ENCODE measurements at places on chromosomes 1 and 21.
A peak's percentile ranks its signal among the peaks of the same experiment; 100 is the strongest.

DNA sequence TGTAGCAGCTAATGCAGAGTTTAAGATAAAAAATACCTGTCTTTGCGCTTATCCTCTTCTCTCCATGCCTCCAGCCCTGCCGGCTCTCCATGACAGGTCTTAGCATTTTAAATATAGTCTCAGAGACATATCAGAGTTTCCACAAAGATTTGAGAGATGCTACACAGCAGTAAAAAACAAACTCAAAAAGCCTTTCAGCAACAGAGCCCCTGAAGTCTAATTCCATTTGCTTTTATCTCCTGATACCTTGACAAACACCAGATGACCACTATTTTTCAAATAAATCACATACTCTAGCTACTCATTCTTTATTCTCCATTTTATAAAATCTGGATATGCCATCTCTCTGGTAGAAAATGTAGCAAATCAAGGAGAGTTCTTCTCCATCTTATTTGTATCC is 79.5 kb upstream of the LRRC53 start:
- H3K36me3 ChIP-seq = no peaks in the 10 kb centered on the region
- no peak overlapping the region for H3K27ac ChIP-seq
- no peak for DNase-seq
- peaks cover 2% of the 10 kb centered on the region for H3K27me3 ChIP-seq
- H3K4me3 ChIP-seq = no peak overlapping the region

GRCh38 chr1:30405631-30406212 is 317.7 kb downstream of the MATN1 start:
- H3K27ac ChIP-seq = no peak overlapping the region
- DNase-seq = no peak
- no peaks in the 10 kb centered on the region for H3K4me1 ChIP-seq

DNA sequence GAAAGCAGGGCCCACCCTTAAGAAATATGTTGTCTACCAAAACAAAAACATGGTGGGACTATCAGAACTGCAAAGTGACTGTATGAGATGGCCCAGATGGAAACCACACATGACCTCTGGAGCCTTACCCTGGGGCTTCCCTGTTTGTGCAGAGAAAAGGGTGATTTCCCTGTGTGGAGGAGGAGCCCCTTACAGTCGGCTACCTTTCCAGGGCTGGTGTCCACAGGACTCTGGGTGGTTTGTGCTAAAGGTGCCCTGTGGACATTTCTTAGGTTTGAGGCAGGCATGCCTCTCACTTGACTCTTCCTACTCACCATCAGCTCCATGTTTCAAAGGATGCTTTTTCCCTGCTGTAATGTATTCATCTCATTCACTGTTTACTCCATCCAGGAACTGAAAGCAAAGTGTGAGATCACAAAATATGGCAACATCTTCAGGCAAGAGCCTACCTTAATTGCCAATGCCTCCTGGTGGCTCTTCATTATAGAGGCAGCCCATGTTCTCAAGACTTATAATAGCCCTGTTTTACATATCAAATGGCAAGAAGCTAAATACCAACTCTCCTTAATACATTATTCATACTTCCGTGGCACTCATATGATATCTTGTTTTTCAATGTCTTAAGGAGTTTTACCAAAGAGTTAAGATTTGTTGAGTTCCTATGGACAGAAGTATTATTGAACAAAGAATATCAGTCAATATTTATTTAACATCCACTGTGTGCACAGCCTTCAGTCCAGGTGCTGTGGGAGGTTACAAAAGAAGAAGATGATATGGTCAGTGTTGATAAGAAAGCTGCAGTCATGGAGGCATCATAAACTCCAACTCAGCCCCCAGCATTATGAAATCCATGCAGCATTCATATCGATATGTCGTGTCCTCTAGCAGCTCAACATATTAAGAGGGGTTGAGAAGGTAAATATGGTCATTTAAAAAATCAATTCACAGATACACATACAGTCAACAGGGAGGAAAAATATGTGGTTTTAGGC is 15.5 kb upstream of the TFF3 start:
- no peak overlapping the region for H3K27ac ChIP-seq

GRCh38 chr1:177686933-177687332 is 282.9 kb downstream of the SEC16B start:
- H3K36me3 ChIP-seq = no peaks in the 10 kb centered on the region
- H3K4me1 ChIP-seq = no peaks in the 10 kb centered on the region
- no peak overlapping the region for H3K27ac ChIP-seq
- no peak overlapping the region for H3K4me3 ChIP-seq
- H3K27me3 ChIP-seq = no peaks in the 10 kb centered on the region

DNA sequence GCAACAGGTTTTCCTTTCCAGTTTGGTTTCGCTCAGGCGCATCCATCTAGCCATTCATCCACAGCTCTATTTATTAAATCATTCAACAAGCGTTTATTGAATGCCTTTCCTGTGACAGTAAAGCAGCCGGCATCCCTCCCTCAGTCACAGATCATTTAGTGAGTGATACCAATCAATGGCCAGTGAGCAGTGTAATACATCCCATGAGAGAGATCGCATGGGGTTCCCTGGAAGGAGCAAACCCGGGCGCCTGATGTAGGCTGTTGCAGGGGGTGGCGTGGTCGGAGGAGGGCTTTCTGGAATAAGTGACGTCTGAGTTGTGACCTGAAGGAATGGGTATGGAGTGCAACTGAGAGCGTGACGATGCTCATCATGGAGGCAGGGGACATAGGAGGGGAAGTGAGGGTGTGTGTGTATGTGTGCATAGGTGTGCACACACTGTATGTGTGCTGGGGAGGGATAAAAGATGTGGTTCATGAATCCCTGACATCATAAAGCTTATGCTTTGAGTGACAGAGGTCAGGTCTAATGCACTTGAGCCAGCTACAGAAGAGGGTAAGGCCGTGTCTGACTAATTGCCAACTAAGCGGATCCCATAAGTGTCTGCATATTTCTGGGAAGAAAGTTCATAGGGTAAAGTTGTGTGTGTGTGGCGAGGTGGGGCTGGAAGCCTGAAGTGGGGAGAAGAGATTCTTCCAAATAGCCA is 6.6 kb downstream of the FCMR start:
- peaks cover 62% of the 10 kb centered on the region for H3K4me1 ChIP-seq
- H3K4me3 ChIP-seq = no peak overlapping the region
- no peak overlapping the region for H3K27ac ChIP-seq

GRCh38 chr1:237789619-237790018 is 101.1 kb downstream of the ZP4 start:
- no peak overlapping the region for H3K4me3 ChIP-seq
- H3K27me3 ChIP-seq = no peaks in the 10 kb centered on the region
- H3K36me3 ChIP-seq = no peaks in the 10 kb centered on the region
- no peak overlapping the region for H3K27ac ChIP-seq
- no peak for DNase-seq
- H3K4me1 ChIP-seq = no peaks in the 10 kb centered on the region

- no peak for DNase-seq
- no peak overlapping the region for H3K4me3 ChIP-seq
- no peaks in the 10 kb centered on the region for H3K4me1 ChIP-seq
- no peaks in the 10 kb centered on the region for H3K36me3 ChIP-seq
These were observed 15.9 kb downstream of the PLEKHA6 start for GRCh38 chr1:204343802-204344201.

- DNase-seq = no peak
- peaks cover 4% of the 10 kb centered on the region for H3K36me3 ChIP-seq
- no peaks in the 10 kb centered on the region for H3K4me1 ChIP-seq
- H3K27ac ChIP-seq = no peak overlapping the region
- peaks cover 4% of the 10 kb centered on the region for H3K27me3 ChIP-seq
These were observed 27.0 kb upstream of the NPL start for GRCh38 chr1:182762536-182762935.

- H3K27ac ChIP-seq = no peak overlapping the region
- no peak for DNase-seq
- peaks cover 46% of the 10 kb centered on the region for H3K4me1 ChIP-seq
These were observed 811 bp upstream of the S100A3 start for GRCh38 chr1:153549741-153550397.

- H3K36me3 ChIP-seq = peaks cover 7% of the 10 kb centered on the region
- DNase-seq = no peak
- no peaks in the 10 kb centered on the region for H3K27me3 ChIP-seq
- H3K4me1 ChIP-seq = peaks cover 47% of the 10 kb centered on the region
These were observed 101.7 kb downstream of the ADSS2 start for GRCh38 chr1:244350027-244350426.

GRCh38 chr1:46056325-46056724 is 76.1 kb downstream of the PIK3R3 start:
- H3K27me3 ChIP-seq = peaks cover 4% of the 10 kb centered on the region
- H3K4me1 ChIP-seq = peaks cover under 1% of the 10 kb centered on the region
- H3K36me3 ChIP-seq = no peaks in the 10 kb centered on the region
- H3K4me3 ChIP-seq = no peak overlapping the region

GRCh38 chr1:163697137-163697536 is 375.4 kb downstream of the NUF2 start:
- DNase-seq = no peak
- H3K36me3 ChIP-seq = no peaks in the 10 kb centered on the region
- H3K4me1 ChIP-seq = no peaks in the 10 kb centered on the region
- no peak overlapping the region for H3K4me3 ChIP-seq

DNA sequence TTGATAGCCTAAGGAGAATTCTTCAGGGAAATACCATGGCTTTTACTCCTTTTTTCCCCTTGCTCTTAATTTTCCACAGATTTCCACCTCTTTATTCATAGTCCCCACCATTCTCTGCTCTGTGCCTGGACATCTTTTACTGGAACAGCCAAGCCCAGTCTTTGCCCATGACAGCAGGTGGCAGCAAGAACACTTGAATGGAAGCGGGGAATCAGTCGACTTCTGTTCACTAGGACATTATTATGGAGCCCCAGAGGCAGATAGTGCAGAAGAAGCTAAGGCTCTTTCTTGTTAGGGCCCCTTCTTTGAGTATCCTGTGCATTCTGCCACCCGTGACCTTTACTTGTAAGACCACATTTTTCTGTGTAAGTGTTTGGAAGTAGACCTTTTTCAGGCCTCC is 6.3 kb downstream of the OR14I1 start:
- H3K4me1 ChIP-seq = no peaks in the 10 kb centered on the region
- no peaks in the 10 kb centered on the region for H3K36me3 ChIP-seq
- DNase-seq = no peak

- peaks cover 2% of the 10 kb centered on the region for H3K27me3 ChIP-seq
- no peak for DNase-seq
- H3K4me3 ChIP-seq = no peak overlapping the region
- no peaks in the 10 kb centered on the region for H3K4me1 ChIP-seq
- no peaks in the 10 kb centered on the region for H3K36me3 ChIP-seq
These were observed 258.9 kb upstream of the PROX1 start for GRCh38 chr1:213728593-213729536.

GRCh38 chr1:31805318-31805717 is 10.5 kb downstream of the SPOCD1 start:
- H3K4me1 ChIP-seq = no peaks in the 10 kb centered on the region
- H3K36me3 ChIP-seq = no peaks in the 10 kb centered on the region
- no peak for DNase-seq
- H3K27ac ChIP-seq = no peak overlapping the region

DNA sequence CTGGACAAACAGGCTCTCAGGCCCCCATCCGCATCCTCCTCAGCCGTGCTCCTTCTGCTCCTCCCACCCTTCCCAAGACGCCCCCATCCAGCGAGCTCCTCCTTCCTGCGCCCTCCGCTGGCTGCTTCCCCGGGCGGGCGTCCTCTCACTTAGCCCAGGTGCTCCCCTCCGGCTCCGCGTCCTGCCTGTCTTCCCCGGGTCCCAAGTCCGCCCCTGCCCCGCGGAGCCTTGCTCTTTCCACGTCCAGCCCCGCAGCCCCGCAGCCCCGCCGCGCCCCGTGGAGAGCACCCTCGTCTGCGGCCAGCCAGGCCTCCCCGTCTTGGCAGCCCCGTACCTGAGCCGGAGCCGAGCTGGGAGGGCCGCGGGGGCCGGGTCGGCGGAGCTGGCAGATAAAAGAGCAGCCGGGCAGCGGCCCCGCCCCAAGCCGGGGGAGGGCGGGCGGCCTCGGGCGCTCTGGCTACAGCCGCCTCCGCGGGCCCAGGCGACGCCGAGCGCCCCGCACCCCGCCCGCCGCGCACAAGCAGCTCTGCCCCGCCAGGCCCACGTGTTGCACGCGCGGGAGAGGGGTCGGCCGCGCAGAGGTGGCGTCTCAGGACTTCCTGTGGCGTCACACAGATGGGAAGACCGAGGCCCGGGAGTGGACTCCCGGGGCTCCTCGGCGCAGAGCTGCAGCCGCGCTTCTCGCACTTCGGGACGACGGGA is at the start of gene PAQR7:
Gene PAQR7 (minus strand): TSS at position 555 of the 702 bp plus-strand sequence. CDS start 11,869 bp downstream, outside the sequence.
- H3K27me3 ChIP-seq = peaks cover 12% of the 10 kb centered on the region
- no peaks in the 10 kb centered on the region for H3K36me3 ChIP-seq
- peak within 1 kb of the TSS; percentile 70 for H3K27ac ChIP-seq
- H3K4me1 ChIP-seq = no peaks in the 10 kb centered on the region

DNA sequence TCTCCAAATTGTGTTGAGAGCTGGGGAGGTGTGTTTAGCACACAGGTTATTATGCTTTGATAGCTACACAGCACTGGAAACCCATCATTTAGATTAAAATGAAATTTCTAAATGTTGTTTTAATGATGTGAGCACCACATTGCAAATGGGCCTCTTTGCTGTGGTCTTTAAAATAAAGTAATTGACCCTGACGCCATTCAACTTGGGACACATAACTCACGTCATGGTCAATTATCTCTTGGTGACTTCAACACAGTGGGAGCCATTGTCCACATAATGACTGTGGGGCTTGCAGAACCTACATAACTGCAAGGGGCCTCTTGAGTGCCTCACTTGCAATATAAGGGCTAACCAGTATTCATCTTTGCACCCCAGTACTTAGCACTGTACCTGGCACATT is 280.4 kb downstream of the HLX start:
- H3K4me1 ChIP-seq = no peaks in the 10 kb centered on the region
- no peak for DNase-seq
- H3K36me3 ChIP-seq = no peaks in the 10 kb centered on the region
- H3K27me3 ChIP-seq = no peaks in the 10 kb centered on the region
- H3K27ac ChIP-seq = no peak overlapping the region

GRCh38 chr1:32099426-32099825 is 8.4 kb upstream of the KPNA6 start:
- H3K27me3 ChIP-seq = no peaks in the 10 kb centered on the region
- no peak overlapping the region for H3K4me3 ChIP-seq
- H3K36me3 ChIP-seq = peaks cover 37% of the 10 kb centered on the region
- H3K27ac ChIP-seq = no peak overlapping the region
- no peaks in the 10 kb centered on the region for H3K4me1 ChIP-seq

GRCh38 chr1:96569288-96569687 is 152.3 kb upstream of the PTBP2 start:
- no peaks in the 10 kb centered on the region for H3K4me1 ChIP-seq
- H3K27me3 ChIP-seq = peaks cover 2% of the 10 kb centered on the region
- no peak overlapping the region for H3K27ac ChIP-seq
- no peak overlapping the region for H3K4me3 ChIP-seq
- DNase-seq = no peak

DNA sequence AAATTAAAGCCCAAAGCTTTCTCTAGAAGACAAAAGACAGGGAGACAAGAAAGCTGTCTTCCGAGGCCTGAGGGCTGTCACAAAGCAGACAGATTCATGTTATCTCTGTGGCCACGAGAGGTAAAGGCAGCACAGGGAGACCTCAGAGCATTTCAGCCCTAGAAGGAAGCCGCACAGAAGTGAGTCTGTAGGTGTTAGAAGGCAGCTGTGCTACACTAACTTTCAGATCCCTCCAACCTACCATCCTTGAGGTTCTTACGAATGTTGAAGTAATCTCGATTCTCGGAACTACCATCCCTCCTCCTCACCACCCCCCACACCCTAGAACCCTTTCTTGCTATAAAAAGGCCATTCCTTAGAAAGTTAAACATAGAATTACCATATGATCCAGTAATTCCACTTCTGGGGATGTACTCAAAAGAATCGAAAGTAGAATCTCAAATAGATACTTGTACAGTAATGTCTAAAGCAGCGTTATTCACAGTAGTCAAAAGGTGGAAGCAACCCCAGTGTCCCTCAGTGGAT is 21.5 kb upstream of the LYST start:
- peak; percentile 56 for DNase-seq
- peak overlapping the region; percentile 96 for H3K27ac ChIP-seq
- peaks cover 7% of the 10 kb centered on the region for H3K36me3 ChIP-seq
- H3K4me1 ChIP-seq = peaks cover 55% of the 10 kb centered on the region

Measured in activated T-helper 1 cell treated with anti-CD3 and anti-CD28 coated beads, Interleukin-12 subunit alpha, Interleukin-12 subunit beta, Interleukin-2, Interleukin-4 antibody, amounts not matched to agents 30 ng/mL and 10 ng/mL and 1 ng/mL, durations not matched to agents 14 hours and 24 hours and 36 hours (primary cell).